ENCODE measurements at places on chromosomes 7 and 10.
A peak's percentile ranks its signal among the peaks of the same experiment; 100 is the strongest.

GRCh38 chr7:3156508-3156907, 112.8 kb upstream of the CARD11 start:
- DNase-seq = no peak

GRCh38 chr7:85030893-85031292, 156.0 kb downstream of the SEMA3D start:
- DNase-seq = peak; percentile 26

DNA sequence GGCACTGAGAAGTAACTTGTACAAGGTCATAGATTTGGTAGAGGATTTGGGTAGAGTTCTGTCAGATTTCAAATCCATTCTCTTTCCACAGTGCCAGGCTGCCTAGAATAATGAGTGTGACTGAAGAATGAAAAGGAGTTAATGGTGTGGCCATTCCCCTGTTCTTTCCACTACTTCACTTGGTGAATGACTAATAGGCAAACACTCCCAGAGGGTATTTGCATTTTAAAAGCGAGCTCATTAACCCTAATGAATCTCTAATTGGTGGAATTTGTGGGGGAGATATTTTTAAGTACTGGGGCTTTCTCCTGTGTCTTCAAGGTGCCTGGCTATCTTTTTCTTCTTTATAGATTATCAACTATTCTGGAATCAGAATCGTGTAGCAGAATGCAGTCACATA, 74.8 kb upstream of the RPA3 start:
- DNase-seq = no peak

- no peak for DNase-seq
Measured at GRCh38 chr10:106537866-106538265, 626.6 kb downstream of the SORCS1 start.

DNA sequence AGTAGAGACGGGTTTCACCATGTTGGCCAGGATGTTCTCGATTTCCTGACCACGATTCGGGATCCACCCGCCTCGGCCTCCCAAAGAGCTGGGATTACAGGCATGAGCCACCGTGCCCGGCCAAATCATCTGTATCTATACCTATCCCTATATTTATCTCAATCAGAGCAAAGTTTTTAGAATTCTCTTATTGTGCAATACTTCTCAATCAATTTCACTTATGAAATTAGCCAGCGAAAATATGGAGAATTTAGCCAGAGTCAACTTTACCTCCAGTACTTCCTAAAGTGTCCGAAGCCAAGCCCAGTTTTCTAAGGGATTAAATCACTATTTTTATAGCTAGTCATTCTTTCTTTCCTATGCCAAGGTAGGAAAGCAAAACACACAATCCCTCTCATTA, 319.1 kb upstream of the PFKP start:
- no peak for DNase-seq

- DNase-seq = no peak
Measured at GRCh38 chr7:100768784-100769183, 35.4 kb downstream of the ZAN start.

- no peak for DNase-seq
Measured at GRCh38 chr7:80247891-80248290, 113.3 kb downstream of the GNAI1 start.

DNA sequence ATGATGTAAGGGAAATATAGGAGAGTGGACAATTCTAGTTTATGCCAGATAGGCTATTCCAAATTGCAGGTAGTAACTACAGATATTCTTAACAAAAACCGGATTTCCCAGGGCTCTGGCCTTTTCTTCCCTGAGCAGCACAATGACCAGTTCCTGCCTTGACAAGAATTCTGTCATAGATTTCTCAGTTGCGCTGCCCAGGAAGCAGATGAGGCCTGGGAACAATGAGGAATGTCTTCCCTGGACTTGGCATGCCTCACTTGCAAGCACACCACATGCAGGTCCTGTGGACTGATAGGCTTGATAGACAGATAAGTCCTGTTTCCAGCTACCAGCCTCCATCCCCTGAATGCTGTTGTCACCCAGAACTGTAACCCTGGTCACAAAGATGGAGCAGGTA, 174.5 kb upstream of the PRSS58 start:
- DNase-seq = no peak

GRCh38 chr10:30991647-30992011, 40.0 kb downstream of the ZNF438 start:
- no peak for DNase-seq

- no peak for DNase-seq
Measured at GRCh38 chr10:124705817-124706461, 38.2 kb downstream of the FAM53B start.

DNA sequence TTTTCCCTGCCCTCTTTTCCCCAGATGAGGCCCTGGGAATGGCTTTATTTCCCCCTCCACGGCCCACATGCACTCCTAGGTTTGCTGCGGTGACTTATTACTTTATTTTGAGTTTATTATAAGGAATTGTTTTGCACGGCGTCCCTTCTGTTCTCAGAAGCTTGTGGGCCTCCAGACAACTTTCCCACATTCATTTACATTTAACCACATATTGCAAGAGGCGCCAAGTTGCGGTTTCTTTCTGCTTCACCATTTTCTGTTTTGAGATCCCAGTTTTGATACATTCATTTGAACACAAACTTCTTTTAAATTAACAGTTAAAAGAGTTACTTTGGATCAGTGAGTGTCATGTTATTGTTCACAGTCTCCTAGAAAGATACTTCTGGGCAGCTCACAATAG, 532.5 kb upstream of the MGMT start:
- no peak for DNase-seq

DNA sequence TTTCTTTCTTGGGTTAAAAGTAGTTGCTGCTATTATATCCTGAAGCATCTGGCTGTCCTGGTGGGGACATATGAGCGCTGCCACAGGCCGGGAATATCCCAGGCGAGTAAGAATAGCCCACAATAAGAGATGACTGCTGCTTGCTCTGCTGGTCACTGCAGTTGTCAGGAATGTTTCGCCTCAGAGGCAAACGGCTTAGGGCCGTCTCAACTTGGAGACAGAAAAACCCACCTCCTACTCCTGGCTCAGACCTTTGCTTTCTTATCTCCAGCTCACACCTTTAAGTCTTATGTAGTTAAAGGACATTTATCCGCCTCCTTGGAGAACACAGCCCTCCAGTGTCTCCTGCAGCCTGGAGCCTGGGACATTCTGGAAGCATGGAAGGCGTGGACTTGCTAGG, at the start of gene GJD4:
TSS of gene GJD4 (plus strand) at position 151 of the 400 bp plus-strand sequence. CDS start at position 378, 227 bp downstream.
- DNase-seq = no peak

DNA sequence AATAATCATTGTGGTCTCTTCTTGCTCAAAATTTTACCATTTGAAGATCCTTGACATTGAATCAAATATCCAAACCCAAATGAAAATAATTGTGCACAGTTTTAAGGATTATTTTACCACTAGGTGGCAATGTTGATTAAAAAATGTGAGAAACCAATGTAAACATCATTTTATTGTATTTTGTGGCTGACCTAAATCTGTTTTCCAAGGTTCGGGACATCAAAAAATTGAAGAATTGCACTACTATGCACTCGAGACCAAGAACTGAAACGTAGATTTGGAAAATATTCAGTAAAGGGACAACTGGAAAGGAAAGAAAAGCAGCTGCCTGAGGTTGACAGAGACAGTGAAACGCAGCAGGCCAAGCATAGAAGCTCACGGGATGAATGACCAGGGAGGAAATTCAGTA, 259.3 kb downstream of the SNX13 start:
- peak; percentile 4 for DNase-seq

- no peak for DNase-seq
Measured at GRCh38 chr10:22505911-22506685, 160.8 kb downstream of the SPAG6 start.

GRCh38 chr7:157413881-157414701, 77.3 kb downstream of the DNAJB6 start:
- DNase-seq = no peak

- no peak for DNase-seq
Measured at GRCh38 chr7:131459256-131459655, 97.2 kb downstream of the PODXL start.

- no peak for DNase-seq
Measured at GRCh38 chr10:79387974-79388850, 40.9 kb downstream of the PPIF start.

DNA sequence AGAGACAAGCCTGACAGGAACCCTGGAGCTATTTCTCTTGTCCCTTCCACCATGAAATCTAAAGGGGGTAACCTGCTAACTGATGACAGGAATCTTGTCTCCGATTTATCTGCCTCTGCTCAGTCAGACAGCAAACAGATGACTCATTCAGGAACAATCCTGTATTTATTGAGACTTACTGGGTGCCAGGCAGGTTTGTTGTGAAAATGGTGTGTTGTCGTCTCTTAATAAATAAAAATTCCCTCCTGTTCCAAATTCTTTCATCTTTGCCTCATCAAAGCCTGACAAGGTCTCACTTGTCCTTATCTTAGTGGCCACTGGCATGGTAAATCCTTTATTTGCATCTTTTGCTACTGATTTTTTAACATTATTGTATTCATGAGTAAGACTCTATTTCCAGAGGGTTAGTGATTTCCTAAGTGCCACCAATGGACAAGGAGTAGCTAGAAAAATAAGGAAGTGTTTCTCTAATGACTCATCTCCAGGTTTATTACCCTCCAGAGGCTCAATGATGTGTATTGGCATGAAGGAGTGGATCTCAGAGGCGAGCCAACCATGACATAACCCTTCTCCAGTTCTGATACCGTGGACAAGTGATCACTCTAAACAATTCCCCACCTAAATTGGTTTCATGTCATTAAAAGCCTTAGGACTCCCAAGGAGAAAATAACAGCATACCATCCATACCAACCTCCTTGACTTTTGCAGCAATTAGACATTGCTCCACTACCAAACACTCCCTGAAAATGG, 724.0 kb downstream of the GRID1 start:
- DNase-seq = no peak

GRCh38 chr7:25802473-25802872, 349.5 kb upstream of the NFE2L3 start:
- DNase-seq = no peak

DNA sequence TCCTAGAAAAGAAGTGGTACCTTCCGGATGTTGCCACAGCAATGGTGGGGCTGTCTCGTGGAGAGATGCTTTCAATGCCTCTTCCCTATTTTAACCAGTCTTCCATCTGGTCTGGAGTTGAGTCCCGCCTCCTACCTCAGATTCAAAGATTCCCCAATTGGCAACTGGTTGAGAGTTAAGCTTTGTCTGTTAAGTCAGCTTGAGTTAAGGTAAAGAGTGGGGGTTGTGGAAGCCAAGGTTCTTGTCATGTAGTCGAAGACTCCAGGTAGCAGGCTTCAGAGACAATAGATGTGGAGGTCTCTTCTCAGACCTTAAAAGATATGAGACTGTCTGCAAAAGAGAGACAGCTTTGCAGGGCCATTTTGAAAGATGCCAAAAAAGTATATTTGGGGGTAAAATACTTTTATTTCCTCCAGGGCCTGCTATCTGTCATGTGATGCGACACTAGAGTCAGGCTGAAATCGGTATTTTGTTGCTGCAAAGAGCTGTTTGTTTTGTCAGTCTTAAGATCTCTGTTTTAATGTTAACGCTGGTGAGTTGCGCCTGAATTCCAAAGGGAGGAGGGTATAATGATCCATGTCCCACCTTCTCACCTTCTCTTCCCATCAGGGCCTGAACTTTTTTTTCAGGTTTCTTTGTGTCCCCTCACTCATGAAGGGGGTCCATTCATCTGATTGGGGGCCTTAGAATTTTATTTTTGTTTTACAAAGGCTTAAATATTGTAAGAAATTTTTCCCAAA, 40.4 kb upstream of the SCIN start:
- no peak for DNase-seq

DNA sequence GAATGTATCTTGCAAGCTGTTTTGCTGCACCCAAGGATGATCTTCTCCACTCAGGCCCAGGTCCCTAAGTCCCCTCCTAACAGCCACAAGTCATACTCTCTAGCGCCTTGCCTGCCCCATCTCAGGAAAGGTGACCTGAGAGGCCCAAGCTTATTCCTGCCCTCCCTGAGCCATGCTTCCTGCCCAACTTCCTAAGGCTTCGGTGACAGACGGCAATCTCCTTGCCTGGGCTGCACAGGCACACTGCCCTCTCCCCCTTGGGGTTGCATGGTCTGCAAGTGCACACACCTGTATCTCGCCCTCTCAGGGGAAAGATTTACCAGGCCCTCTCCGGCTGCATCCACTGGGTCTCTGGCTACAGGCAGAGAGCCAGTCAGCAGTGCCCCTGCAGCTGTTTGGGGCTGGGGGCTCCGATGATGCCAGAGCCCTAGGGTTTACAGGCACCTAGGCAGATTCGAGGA, 771 bp upstream of the ADIRF start:
- no peak for DNase-seq

DNA sequence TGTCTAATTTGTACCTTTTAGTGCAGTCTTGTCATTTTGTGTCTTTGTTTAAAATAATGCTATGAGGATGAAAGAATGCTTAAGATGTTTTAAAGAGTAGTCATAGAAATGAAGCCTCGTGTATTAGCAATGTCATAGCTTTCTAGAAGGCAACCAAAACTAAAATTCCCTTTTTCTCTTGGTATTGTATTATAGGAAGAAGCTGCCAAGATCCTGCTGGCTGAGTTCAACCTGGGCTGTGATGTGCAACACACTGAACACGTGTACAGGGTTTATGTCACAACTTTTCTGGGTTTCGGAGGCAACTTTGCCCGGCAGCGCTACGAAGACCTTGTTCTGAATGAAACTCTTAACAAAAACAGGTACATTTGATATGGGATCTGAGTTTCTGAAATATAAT, 36.2 kb downstream of the COX15 start:
- DNase-seq = no peak

DNA sequence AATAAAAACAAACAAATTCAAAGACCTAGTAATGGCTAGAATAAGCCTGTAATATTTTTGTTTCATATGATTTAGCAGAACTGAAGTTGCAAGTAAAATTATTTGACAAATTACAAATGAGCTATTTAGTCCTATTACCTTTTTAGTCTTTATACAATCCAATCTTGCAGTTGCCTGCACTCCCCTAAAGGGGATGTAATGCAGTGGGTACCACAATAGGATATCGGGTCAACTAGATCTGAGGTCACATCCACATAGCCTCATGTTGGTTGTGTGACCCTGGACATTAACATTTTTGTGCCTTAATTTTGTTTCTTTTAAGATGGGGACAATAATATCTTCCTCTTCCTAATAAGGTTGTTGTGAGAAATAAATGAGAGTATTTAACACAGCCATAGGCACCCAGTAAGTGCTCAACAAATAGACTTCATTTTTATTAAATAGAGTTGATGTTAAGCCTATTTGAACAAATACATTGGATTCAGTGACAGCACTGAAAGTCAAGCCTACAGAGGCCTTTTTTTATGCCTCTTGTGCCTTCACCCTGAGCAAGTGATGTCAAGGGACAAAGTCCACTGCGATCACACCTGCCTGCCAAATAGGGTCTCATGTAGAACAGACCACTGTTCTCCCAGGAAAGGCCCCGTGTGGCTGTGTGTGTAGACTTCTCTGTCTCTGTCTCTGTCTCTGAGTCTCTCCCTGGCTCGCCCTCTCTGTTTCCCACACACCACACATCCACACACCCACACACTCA, 124.8 kb downstream of the EVX1 start:
- no peak for DNase-seq

- no peak for DNase-seq
Measured at GRCh38 chr7:92567460-92567859, 22.7 kb downstream of the FAM133B start.

- peak; percentile 38 for DNase-seq
Measured at GRCh38 chr10:60434418-60435046, 44.9 kb upstream of the ANK3 start.

- no peak for DNase-seq
Measured at GRCh38 chr7:21352540-21353387, 75.1 kb upstream of the SP4 start.

- DNase-seq = no peak
Measured at GRCh38 chr10:132918617-132919373, 23.6 kb downstream of the CFAP46 start.

GRCh38 chr7:76047305-76047810, 442 bp downstream of the STYXL1 start:
- DNase-seq = no peak

GRCh38 chr10:22719406-22720042, 5.1 kb upstream of the PIP4K2A start:
- DNase-seq = no peak
